ENCODE measurements at places on chromosomes 3 and 15.

GRCh38 chr3:189936201-189936945 is 184.3 kb downstream of the P3H2 start:
- DNase-seq = no peak

- no peak for DNase-seq
These were observed 119.4 kb downstream of the SUCLG2 start for GRCh38 chr3:67535006-67535405.

DNA sequence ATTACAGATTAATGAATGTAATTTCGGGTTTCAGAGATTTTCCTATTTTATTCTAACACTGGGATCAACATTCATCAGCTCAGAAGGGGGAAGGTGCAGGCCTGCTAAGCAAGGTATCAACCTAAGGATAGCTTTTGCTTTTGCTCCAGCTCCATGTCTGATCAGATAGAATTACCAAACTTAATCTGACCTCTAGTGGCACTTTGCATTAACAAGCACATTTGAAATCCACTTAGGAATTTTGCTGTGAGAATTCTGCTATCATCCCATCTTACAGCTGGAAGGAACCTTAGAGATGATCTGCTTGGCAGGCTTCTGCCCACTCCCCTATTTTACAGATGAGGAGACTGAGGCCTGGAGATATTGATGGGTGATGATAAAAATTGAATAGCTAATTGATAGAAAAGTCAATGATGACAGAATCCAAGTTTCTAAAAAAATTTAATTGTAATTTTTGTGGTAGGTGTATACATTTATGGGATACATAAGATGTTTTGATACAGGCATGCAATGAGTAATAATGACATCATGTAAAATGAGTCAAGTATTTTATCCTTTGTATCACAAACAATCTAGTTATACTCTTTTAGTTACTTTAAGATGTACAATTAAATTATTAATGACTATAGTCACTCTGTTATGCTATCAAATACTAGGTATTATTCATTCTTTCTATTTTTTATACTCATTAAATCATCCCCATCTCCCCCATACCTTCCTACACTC is 209.2 kb upstream of the ZPLD1 start:
- DNase-seq = no peak

DNA sequence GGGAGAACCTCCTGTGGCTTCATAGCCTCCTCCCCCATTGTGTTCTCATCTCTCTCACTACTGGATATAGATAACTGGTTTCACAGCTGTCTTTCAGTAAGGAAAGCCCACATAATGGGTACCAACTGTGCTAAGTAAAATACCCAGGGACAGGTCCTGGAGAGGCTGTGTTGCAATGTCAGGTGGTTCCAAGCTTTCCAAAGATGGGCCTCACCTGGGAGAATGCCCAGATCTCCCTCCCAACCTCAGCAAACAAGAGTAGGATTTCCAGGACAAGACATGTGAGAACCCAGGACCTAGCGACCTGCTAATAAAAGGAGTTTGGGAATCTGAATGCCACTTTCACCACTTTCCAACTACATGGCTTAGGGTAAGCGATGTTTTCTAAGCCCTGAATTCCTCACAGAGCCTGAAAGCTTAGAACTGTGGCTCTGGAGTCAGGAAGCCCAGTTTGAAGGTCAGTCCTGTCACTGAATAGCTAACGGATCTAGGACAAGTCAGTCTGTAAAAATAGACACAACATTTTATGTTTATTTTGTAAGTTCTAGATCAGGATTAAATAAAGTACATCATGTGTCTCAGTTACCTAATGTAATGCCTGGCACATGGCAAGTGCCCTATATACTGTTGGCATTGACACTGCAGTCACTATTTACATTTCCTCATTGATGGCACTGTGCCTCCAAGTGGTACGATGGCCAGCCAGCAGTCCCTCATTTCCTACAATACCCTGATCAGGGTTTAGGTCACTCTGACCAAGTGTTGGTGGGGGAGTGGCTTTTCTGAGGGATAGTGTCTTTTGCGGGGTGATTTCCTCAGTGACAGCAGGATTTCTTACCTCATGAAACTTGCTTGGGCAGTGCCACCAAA is 11.9 kb downstream of the CERS3 start:
- no peak for DNase-seq

DNA sequence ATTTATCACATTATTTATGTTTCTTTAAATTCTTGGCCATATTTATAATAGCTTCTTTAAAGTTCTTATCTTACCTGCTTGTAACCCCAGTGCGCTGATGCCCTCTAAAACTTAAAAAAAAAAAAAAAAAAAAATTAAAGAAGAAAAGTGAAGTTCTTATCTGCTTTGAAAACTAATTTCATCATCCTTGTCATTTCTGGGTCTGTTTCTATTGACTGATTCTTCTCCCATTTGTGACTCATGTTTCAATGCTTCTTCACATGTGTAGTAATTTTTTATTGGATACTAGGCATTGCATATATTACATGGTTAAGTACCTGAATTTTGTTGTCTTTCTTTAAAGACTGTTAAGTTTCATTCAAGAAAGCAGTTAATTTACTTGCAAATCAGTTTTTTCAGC is 3.4 kb upstream of the SEC22A start:
- DNase-seq = no peak

DNA sequence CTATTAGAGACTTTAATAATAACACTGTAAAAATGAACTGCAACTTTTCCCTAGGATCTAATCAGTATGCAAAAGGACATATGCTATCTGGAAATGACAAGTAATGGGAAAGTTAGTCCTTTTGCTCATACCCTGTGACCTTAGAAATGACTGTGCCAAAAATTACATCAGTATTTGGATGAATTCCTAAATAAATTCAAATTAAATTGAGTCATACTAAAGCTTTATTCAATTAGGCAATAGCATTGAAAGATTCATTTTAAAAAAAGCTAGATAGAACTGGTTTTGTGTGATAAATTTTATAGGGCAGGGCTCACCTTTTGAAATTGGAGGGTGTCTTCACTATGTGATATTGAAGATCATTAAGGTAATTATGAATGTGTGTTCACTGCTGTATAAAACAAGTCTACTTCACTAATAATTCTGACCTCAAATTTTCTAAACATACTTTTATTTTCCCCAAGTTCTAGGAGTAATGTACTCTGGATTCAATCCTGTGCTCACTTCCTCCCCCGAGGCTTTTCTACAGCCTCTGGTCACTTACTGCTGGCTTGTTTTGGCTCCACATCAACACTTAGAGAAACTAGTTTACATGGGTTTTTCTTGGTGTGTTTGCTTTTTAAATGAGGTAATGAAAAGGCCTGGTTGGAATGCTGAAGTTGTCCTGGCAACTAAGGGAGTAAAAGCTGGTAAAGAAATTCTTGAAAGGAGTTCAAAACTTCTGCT is 44.4 kb upstream of the SPTSSB start:
- no peak for DNase-seq

- no peak for DNase-seq
These were observed 1.9 kb upstream of the GPD1L start for GRCh38 chr3:32104492-32104891.

- DNase-seq = no peak
These were observed 62.9 kb upstream of the PTX3 start for GRCh38 chr3:157373783-157374182.

GRCh38 chr3:103410231-103410630 is 975.4 kb downstream of the ZPLD1 start:
- DNase-seq = no peak

DNA sequence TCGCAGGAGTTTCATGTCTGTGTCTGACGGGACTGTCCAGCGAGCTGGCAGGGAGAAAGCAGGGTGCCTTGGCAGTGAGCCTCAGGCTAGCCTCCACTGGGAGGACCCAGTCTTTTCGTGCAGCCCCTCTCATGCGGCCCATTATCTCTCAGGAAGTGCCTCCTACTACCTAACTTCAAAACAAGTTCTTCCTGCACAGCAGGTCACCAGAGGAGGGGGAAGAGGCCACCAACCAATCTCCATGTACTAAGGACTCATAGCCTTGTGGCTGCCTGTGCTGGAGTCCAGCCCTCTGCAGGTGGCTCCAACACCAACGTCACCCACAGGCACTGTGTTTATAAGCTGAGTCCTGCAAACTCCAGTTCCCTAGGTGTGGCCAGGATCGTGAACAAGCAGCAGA is 4.8 kb downstream of the VIPR1 start:
- no peak for DNase-seq

DNA sequence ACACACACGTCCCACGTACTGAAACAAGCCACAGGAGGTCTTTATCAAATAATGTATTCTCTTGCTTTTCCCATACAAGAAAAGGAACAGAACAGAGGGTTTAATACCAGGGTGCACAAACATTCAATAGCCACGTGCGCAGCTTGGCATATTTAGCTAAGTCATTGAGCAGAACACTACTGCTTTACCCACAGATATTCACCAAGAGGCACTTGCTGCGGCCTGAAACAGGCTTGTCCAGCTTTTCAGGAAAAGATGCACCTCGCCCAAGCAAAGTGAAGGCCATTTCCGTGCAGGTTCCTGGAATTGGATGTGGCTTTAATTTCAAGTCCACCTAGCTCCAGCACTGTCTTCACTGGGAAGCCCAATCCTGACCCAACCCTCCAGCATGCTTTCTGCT is 17.6 kb downstream of the ZDHHC3 start:
- DNase-seq = no peak

DNA sequence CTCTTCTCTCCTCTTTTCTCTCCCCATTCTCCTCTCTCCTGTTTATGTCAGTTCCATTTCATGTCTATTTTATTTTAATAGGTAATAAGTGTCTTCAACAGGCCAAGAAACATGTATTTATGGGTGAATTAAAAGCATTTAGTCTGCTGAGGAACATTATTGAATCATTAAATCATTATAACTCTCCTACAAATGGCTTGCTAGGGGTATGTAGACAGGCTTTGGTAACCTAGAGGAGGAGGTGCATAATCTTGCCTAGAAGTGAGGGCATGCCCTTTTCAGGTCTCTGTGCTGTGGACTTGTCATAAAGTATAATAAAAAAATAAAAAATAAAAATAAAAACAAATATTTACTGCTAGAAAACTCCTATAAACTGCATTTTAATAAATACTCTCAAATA is 88.9 kb upstream of the SNTN start:
- no peak for DNase-seq

DNA sequence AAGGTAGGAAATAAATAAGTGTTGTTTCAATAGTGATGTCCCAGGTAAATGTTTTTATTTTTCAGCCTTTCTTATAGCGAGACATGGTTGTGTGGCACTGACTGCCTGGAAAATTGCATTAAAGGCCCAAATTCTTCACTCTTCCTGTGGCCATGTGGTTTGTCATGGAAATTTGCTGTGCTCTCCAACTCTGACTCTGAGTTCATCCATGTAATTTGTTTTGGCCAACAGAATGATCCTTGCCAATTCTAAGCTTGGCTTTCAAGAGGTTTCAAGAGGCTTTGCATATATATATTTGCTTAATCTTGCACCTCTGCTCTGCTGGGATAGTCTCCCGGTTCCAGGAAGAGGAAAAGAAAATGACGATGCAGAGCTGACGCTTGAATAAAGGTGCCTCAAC is 107.5 kb upstream of the ARHGEF26 start:
- DNase-seq = no peak

- no peak for DNase-seq
These were observed 28.1 kb downstream of the CYP11A1 start for GRCh38 chr15:74339371-74339770.

- DNase-seq = no peak
These were observed 280.1 kb downstream of the SV2B start for GRCh38 chr15:91380114-91380513.

DNA sequence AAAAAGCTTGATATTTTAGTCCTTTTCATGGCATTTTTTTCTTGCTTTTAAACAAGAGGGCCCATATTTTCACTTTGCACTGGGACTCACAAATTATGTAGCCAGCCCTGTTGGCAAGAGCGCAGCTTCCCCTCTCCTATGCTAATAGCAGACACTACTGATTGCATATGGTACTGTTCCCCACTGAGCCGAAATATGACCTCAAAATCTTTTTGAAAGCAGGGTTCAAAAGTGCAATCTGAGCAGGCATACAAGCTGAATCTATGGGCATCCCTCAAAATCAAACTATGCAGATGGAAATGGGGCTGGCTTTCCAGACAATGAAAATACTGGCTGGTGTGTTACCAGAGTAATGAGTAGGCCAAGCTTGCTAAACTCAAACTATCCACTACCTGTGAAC is 225.2 kb upstream of the SETMAR start:
- no peak for DNase-seq

DNA sequence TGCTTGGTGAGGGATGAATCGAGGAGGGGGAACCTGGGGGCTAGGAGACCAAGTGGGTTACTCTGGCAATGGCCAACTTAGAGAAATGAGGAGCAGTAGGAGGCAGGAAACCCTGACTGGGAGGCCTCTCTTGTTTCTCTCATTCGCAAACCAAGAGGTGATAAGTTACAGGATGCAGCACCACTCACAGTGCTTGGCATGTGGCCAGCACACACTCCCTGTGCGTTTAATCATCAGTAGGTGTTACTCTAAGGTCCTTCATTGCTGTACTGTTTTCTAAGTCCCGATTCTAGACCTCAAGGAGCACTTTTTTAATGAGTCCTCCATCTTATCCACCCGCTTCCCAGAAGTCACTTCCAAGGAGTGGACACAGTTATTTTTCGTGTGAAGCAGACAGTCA is 314.1 kb upstream of the TRIM42 start:
- no peak for DNase-seq

DNA sequence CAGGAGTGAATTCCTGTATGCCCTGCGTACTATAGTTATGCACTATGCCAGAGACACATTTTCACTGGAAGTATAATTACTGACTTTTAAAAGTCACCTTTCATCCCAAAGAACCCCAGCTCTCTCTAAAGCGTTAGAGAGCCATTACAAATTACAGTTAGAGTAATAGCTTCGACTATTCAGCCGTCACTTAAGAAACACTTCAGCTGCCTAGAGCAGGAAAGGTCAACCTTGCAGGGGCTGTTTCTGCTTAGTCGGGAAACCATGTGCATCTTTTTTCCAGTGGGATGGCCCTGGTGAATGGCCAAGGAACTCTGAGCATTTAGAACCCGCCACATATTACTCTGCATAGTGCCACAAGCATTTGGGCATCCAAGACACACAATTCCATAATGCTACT is 235.9 kb downstream of the ARRDC4 start:
- no peak for DNase-seq

- DNase-seq = no peak
These were observed 35.2 kb downstream of the NR1I2 start for GRCh38 chr3:119817071-119817470.

GRCh38 chr3:143256416-143256815 is 136.8 kb downstream of the CHST2 start:
- no peak for DNase-seq

- no peak for DNase-seq
These were observed 74.4 kb downstream of the MGLL start for GRCh38 chr3:127747751-127748521.

GRCh38 chr3:117995842-117996437 is 1038.7 kb downstream of the IGSF11 start:
- DNase-seq = no peak

- DNase-seq = no peak
These were observed 215.6 kb upstream of the VEPH1 start for GRCh38 chr3:157718800-157719199.

DNA sequence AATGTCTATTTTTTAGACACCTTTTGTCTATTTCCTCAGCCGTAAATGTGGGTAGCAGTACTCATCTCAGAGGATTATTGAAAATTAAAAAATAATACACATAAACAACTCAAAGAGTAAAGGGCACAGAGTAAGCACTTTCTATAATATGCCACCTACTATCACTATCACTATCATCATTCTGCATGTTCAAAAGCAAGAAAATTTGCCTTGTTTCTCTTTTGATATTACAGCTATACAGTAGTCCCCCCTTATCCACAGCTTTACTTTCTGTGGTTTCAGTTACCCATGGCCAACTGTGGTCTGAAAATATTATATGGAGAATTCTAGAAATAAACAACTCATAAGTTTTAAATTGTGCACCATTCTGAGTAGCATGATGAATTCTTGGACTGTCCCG is 27.7 kb downstream of the CLASP2 start:
- DNase-seq = no peak

GRCh38 chr3:42678447-42678846 is 6.9 kb upstream of the KLHL40 start:
- no peak for DNase-seq
